ENCODE measurements at places on chromosomes 1 and 21. TPM values are rescaled to one million over a fixed set of nuclear protein-coding genes. Genes with fewer than 3 reads are reported as not detected.

The RNU1-4 gene
- total RNA-seq, result 34,682 TPM

The AMY2B gene
- total RNA-seq, result 20.8 TPM

The TNNT2 gene
- total RNA-seq, result 9.7 TPM

The CHI3L1 gene
- 42.2 TPM for total RNA-seq

The HFM1 gene
- 2.4 TPM for total RNA-seq

The CTSS gene
- total RNA-seq, result 54.9 TPM

The FHAD1 gene
- 1.4 TPM for total RNA-seq

The PCSK9 gene
- 11.1 TPM for total RNA-seq

The FAM3B gene
- total RNA-seq, result 0.20 TPM

The FMO3 gene
- total RNA-seq, result not detected

The LEFTY1 gene
- 0.30 TPM for total RNA-seq

The ABCA4 gene
- total RNA-seq, result 3.8 TPM

The SPATA17 gene
- 0.59 TPM for total RNA-seq

The HES3 gene
- not detected for total RNA-seq

The EVA1B gene
- total RNA-seq, result 26.4 TPM

The ELAPOR1 gene
- total RNA-seq, result 3.5 TPM

The EVI5 gene
- total RNA-seq, result 67.5 TPM

The TFF2 gene
- total RNA-seq, result not detected

The PGLYRP4 gene
- total RNA-seq, result 4.3 TPM

The UBR4 gene
- total RNA-seq, result 93.4 TPM

The FAM72B gene
- 2.6 TPM for total RNA-seq
